ENCODE measurements at places on chromosomes 5 and 9.

DNA sequence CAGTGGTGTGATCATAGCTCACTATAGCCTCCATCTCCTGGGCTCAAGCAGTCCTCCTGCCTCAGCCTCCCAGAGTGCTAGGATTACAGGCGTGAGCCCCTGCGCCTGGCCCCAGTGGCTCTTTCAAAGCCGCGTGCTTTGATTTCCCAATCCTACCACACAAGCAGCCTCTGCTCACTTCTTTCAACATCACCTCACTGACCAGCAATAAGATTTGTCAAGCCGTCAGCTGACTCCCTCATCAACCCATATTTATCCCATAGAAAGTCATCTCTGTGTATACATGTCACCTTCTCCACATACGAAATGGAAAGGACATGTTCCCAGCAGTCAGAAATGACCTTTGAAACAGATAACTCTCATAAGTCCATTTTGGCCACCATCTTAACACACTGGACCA is 26.0 kb downstream of the SLC31A2 start:
- DNase-seq, result no peak

DNA sequence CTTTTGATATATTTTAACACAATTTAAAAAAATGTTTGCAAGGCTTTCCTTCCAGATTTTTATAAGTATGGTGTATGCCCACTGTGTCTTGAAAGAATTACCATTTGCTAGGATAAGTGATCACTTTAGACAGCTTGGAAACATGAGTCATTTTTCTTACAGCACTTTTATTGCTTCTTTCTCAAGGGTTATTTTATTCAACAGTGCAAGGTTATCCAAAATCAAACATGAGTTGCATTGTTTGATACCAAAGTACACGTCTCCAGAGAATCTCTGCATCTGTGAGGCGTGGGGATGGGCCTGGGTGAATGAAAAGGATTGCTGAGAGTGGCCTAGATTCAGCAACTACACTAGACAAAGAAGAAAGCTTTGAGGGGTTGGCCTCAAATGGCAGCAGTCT is 329.6 kb downstream of the ADAMTS6 start:
- no peak for DNase-seq

- DNase-seq, result no peak
These were observed 639 bp downstream of the INVS start for GRCh38 chr9:100099722-100100042.

- DNase-seq, result no peak
These were observed 334.4 kb downstream of the CWC27 start for GRCh38 chr5:65102976-65103711.

DNA sequence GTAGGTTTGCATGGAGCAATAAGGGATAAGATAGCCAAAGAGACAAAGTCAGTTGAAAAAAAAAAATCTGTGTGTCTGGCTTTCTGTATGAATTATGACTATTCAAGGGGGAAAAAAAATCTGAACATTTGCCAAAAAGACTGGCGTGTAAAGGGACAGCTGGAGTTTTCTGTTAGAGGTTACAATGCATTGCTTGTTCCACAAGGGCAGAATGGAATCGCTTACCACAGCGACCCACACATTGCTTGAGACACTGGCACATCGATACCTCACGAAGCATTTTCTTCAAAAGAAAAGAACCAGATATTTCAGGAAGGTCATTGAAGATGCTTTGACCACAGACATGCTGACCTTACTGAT is 327.8 kb downstream of the TMEM167A start:
- peak; percentile 37 for DNase-seq

DNA sequence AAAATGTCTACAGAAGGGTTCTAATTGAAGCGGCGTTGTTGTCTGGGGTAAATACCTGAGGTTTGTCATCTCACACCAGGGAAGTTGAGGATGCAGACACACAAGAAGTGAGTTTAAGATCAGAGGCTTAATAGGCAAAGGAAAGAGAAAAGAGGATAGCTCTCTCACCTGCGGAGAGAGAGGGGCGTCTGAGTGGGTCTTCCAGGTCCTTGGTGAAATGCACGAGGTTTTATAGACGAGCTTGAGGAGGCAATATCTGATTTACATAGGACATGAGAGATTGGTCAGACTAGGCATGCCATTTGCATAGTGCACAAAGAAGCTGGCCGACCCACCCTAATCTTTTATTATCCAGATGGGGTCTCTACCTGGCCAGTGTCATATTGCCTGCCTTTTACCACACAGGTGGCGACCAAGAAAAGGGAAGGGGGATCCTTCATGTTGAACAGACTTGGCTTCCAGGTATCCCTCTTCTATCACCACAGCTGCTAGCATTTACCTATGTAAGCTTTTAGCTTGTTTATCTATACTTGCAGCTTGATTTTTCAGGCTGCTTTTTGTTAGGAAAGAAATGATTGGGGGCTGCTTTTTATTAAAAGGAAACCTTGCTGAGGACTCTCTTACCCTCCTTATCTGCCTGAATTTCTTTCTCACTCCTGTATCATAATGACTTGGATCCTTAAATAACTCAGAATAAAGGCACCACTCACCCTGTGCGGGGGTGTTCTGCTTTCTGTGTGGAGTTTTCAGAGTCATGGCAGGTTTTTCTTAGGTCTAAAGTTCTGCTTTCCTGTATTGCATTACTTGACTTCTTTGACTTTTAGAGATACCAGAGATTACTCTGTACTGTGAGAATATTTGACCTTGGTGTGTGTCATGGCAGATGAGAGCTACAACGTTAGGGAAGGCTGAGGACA is 9.4 kb upstream of the GLT6D1 start:
- DNase-seq, result no peak

DNA sequence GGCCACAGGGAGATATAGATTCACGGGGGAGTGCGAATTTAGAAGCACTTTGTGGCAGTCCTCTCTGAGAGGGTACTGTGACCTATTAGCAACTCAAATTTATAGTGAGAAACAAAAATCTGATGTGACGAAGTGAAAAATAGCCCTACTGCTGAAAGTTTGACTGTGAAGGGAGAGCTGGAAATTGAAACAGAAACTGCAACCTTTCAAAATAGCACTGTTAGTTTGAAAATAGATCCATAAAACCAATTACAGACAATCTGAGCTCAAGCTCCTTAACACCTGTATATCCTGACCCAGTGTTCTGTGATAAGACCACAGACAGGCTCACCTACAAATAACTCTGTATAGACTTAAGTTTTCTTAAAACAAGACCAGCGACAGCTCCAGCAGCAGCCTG is 420.1 kb downstream of the IRX1 start:
- no peak for DNase-seq

DNA sequence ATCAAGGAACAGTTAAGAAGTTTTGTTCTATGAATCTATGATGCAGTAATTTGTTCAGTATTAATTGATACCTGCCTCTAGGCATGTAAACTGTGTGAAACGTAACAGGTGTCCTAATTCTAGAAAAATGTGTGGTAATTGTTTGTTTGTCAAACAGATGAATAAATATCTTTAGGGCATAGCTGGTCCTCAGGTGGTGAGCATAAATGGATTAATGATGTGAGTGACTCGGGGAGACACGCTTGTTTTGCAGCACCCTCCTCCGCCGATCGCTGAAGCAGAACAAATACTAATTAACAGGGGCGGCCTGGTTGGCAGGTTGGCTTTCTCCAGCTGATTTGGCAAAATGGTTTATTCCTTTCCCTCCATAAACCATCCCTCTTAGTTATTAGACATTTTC is 88.8 kb downstream of the TLE4 start:
- DNase-seq, result no peak

GRCh38 chr9:115804206-115804605 is 349.4 kb upstream of the PAPPA start:
- no peak for DNase-seq

DNA sequence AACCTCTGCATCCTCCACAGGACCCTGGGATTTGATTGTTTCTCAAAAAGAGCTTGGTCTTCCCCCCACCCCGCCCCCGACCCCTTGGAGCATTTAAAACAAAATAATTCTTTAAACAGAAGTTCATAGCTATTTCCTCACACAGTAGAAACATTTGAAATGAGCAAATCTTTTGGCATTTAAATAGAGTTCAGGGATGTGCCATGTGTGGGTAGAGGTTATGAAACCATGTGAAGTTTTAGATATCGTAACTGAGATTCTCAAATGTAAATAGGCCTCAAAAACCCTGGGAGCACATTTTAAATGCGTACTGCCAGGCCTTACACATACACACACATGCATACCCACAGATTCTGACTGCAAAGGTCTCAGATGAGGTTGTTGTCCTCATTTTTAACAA is 66.5 kb downstream of the EPB41L4B start:
- no peak for DNase-seq

DNA sequence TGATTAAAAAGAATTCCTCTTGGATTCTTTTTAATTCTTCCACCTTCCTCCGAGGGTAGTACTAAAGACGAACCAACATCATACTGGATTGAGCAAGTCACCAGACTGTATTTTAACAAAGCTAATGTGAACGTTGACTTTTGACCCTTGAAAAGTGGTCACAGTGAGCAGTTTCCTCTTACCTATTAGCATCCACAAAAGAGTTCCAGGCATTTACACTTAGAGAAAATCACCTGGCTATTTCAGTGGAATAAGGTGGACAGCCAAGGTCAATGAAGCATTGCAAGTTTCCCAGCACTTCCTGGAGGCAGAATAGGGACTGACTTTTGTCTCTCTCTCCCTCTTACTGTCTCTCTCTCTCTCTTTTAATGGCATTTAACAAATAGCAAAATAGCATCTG is 145.1 kb upstream of the DAB2 start:
- DNase-seq, result no peak

DNA sequence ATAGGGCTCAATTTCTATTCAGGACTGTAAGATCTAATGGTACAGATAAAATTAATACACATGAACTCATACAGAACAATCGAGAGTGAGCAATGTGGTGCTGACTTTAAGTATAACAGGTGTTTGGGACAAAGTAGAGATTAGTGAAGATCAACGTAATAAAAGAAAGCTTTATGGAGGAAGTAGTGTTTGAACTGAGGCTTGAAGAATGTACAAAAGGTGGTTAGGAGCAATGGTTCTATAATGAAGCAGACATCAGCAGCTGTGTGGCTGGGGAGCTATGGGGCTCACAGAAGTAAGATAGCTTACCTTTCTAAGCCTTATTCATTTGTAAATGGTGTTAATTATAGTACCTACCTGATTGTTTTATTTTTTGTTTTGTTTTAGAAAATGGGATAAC is 275.4 kb upstream of the RGMB start:
- DNase-seq, result no peak

GRCh38 chr9:110443866-110444220 is 106.2 kb upstream of the TXNDC8 start:
- DNase-seq, result no peak

- no peak for DNase-seq
These were observed at the start of gene PHYHD1 for GRCh38 chr9:128920381-128921058. PHYHD1 (plus strand) TSS chr9:128920982; CDS start chr9:128922324, 1,342 bp downstream.

- DNase-seq, result no peak
These were observed 212.7 kb upstream of the MVB12B start for GRCh38 chr9:126113756-126114408.

- DNase-seq, result no peak
These were observed 38.9 kb downstream of the NDUFS6 start for GRCh38 chr5:1840071-1840547.

DNA sequence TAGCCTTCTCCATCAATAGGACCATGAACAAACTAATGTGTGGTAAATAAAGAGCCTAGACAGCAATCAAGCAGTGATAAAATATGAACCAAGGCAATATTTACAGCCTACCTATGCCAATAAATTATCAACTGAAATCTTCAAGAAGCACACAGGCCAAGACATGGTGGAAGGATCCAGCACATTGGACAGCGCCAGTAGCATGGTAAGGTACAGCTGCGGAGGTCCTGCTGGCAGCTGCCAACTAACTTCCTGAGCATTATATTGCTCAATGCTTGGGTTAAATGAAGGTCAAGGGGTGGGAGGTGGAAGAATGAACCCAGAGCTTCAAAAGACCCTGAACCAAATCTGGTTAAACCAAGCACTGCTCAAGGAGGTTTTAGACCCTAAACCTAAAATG is 16.5 kb upstream of the SPDL1 start:
- DNase-seq, result no peak

GRCh38 chr9:33315371-33315770 is 25.1 kb downstream of the NFX1 start:
- no peak for DNase-seq

DNA sequence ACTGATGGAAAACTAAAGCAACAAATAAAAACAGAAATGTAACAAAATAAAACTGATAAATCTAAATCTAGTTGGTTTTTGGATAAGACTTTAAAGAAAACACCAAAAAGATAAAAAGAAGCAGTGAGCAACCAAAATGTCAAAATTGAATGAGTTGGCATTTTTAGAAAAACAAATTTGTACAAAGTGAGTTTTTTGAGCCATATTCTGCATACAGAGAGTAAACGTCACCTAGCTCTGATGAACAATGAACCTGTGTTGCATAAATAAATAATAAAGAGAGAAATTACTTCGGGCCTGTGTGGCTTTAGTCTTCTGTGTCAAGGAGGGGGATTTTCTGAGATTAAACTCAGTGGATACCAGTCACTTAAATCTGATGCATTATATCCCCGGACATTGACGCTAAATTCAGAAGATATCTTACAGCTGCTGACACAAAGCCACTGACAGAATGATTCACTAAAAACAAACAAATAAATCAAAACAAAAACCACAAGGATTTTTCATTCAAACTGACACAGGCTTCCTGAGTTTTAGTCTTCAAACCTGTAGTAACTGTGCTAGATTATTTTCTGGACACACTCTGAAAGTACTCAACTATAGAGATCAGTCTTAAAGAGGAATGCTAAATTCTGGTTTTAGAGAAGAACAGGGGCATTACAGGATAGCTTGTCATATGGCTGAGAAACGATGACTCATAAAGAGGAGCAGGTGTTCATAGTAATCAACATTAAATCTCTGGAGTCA is 403.5 kb upstream of the ST8SIA4 start:
- no peak for DNase-seq

GRCh38 chr9:124256517-124257069 is 1.2 kb upstream of the NEK6 start:
- DNase-seq, result no peak

DNA sequence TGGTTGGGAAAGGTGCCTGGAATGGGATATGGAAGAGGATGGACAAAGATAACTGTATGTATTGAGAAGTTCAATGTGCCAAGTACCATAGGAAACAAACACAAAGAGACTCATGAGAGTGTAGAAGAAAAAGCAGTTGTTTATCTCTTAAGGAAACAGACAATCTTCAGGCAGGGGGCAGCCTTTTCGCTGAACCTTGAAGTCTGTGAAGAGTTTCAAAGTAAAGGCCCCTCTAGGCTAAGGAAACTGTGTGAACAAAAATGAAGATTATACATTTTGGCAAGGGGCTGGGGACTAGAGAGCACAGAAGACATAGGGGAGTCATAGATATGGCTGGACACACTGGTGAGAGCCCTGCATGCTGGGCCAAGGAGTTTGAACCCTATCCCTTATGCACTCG is 27.5 kb upstream of the FRMPD1 start:
- no peak for DNase-seq

- DNase-seq, result no peak
These were observed 62.5 kb downstream of the CSNK1A1 start for GRCh38 chr5:149488645-149489306.

GRCh38 chr5:137731176-137731575 is 4.7 kb downstream of the KLHL3 start:
- no peak for DNase-seq

GRCh38 chr9:77588271-77588937 is 59.7 kb downstream of the GNA14 start:
- DNase-seq, result no peak
